ENCODE measurements at places on chromosomes 7 and 10.
A peak's percentile ranks its signal among the peaks of the same experiment; 100 is the strongest.

GRCh38 chr10:110171032-110171431 is 36.4 kb upstream of the MXI1 start:
- DNase-seq = no peak

DNA sequence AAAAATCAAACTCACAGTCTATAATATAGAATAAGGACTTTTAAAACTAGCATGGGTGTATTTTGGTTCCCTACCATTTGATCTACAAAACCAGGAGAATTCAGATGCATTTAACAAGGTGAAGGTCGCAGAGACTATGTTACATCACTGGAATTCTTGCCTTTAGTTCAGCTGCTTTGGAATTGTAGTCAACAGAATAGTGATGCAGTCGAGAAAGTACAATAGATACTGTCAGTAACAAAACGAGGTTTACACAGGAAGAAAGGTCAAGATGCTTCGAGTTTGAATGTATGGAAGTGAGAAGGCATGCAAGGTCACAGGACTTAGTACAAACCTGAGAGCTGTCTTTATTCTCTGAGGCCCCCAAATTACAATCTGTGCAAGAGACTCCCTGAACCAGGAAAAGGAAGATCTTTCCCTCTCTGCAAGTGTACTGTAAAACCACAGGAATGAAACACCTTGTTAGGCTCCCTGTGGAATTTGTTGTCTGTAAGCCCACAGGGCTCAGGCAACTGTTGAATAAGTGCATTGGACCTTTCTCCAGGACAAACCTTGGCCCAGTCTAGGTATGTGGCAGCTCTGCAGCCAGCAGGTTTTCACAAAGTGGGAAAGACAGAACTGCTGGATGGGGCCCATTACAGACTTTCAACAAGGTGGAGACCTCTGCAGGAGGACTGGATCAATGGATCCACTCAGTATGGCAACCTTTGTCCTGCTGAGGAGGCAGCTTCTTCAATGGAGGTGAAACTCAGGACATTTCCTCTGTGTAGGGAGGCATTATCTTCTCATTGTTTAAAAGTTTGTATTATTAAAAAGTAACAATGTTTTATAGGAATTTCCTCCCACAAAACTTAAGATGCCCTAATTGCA is 101.1 kb upstream of the GSDME start:
- no peak for DNase-seq

- no peak for DNase-seq
These were observed 23.6 kb downstream of the CEP41 start for GRCh38 chr7:130417213-130417612.

DNA sequence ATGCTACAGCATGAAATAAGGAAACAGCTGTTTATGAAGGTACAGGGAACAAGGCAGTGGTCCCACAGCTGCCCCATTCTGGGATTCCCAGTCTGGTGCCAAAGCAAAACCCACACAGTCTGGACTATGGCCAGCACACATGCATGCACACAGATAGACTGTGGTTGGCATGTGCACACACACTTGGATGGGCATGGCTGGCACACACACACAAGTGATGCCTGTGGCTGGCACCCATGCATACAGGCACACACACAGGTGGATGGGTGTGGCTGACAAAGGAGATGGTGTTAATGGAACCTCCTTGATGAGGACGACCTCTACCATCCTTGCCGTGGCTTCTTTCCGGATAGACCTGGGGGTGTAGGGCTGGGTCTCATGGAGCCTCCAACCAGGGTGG is 114.0 kb upstream of the LYZL2 start:
- DNase-seq = no peak

DNA sequence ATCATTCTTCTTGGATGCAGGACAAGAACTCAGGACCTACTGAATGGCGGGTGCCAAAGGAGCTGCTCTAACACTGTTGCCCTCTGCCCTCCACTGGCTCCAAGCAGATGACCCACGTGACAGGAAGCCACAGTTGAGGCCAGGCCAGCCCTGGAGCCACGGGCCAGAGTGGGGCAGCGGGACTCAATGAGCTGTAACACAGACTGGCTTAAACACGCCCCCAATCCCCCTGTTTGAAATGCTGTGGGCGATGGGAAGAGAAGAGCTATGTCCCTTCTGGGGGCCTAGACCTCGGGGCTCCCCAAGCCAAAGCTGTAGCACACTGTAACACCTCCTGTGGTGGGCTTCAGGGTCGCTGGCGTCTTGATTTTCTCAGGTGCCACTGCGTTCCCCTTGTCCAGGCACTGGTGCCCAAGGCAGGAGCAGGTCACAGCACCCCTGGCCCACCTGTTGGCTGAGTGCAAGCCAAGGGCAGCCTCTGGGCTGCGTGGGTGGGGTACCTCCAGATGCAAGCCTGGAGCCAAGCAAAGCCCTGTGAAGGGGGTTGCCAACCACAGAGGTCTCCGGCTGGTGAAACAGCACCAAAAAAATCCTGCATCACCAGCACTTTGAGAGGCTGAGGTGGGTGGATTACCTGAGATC is 18.6 kb upstream of the ZMIZ2 start:
- DNase-seq = no peak

DNA sequence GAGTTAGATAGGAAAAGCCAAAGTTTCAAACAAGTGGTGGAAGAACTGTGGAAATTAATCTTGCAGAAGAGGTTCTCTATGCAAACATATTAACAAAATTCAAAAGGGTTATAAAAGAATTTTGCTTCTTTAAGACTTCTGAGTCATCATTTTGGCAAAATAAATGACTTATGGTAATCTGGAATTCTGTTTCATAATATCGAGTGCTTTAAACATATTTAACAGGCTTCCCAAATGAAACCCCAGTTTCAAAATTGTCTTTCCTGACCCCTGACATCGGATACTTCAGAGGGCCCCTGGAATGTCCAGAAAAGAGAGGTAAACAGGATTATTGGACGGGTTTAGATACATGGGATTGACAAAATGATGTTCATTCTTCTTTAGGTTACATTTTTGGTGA is 444.6 kb downstream of the HTR7 start:
- DNase-seq = no peak

DNA sequence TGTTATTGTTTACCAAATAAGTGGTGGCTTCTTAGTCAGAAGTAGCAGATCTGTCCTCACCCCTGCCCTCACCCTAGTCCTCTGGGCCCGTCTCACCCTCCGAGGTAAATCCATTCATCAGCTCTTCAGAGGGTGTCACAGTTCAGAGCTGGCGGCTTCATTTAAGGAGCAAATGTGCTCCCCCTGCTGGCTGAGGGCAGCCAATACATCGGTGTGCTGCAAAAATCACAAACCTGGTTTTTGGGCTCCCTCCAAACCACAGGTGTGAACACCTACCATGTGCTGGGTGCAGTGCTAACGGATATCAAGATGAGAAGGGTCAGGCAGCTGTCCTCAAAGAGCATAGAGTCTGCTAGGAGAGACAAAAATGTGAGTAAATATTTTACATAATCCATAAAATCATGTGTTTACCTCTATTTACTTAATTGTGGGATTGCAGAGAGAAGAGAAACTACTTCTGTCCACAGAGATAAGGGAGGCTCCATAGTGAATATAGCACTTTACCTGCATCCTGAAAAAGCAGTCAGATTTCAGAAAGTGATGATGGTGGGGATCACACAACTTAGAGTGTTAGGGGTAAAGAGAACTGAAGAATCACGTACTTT is 15.5 kb upstream of the CRTAC1 start:
- DNase-seq = peak; percentile 55

DNA sequence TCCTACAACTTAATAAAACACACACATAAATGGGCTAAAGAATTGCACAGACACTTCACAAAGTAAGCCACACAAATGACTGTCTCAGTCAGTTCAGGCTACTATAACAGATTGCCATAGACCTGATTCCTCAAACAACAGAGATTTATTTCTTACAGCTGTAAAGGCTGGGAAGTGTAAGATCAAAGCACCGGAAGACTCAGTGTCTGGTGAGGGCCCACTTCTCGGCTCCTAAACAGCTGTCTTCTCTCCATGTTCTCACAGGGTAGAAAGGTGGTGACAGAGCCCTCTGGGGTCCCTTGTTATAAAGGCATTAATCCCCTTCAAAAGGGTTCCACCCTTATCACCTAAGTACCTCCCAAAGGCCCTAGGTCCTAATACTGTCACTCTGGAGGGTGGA is 18.3 kb downstream of the STK32C start:
- DNase-seq = no peak

- no peak for DNase-seq
These were observed 100.5 kb downstream of the KCNMA1 start for GRCh38 chr10:77537071-77537470.

- DNase-seq = no peak
These were observed 48.1 kb upstream of the GATA3 start for GRCh38 chr10:8006274-8006999.

DNA sequence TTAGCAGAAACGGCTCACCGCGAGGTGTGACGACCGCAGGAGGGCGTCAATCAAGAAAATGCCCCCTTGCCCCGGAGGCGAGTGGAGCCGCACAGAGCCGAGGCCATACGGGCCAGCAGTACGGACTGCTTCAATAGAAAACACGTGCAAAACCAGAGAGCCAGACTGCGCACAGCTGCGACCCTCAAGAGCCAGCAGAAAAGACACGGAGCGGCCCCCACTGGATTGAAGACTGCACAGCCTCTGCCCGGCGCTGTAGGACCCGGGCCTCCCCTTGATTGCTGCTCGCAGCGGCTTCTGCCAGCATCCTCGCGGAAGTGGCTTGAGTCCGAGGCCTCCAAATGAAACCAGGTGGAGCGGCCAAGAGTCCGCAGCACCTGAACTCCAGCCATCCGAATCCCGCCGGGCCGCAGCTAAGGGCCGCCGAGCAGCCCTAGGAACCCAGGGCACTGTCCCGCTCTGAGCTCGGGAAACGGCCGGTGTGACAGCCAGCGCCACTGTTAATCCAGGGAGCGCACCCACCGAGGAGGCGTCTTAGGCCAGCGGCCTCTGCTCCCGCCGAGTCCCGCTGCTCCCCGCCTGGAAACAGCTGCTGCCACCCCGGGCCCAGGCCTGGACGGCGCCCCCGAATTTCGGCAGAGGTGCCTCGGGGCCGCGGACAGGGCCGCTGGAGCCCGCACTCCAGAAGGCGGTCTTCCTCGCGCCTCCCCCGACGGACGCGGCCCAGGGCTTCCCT is 660 bp upstream of the HHEX start:
- DNase-seq = no peak

- DNase-seq = no peak
These were observed 30.8 kb downstream of the TM9SF3 start for GRCh38 chr10:96556003-96556402.

- DNase-seq = peak; percentile 84
These were observed 16.5 kb downstream of the AP5Z1 start for GRCh38 chr7:4791738-4792536.

GRCh38 chr10:131435760-131436457 is 124.4 kb upstream of the TCERG1L start:
- no peak for DNase-seq

- no peak for DNase-seq
These were observed 107.7 kb downstream of the TACC2 start for GRCh38 chr10:122096705-122097104.

DNA sequence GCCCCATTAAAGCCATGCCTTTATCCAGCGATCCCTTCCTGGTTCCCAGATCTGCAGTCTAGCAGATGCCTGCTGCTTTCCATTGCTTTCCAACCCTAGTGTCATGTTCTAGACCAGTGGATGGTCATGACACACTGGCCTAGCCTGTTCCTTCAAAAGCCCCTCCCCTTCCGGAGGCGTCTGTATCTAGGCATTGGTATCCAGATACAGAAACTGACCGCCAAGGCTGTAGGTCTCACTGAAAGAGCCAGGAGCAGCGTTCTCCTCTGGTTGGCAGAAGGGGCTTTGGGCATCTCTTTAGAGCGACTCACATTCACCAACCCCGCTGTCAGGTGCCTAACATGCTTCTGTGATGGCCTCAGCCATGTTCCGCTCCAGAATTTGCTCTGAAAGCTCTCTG is 22.6 kb downstream of the JCAD start:
- DNase-seq = no peak

GRCh38 chr7:47505312-47506007 is 76.5 kb downstream of the TNS3 start:
- DNase-seq = no peak

DNA sequence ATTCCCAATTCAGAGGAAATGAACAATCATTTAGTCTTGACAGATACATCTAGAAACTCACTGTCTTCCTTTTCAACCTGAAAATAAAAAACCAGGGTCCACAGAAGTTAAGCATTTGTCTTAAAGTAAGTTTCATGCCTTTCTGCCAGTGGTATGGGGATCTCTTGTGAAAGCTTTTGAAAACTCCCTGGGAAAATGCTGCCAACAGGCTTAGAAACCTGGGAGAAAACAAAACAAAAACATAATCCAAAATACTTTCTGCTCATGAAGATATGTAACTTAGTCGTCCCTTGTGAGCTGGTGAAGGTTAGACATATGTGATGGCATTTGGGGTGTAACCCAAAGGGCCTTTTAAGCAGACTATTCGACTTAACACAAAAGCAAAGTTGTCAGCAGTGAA is 66.4 kb upstream of the ZNF438 start:
- no peak for DNase-seq

GRCh38 chr7:30301751-30302150 is 17.4 kb downstream of the ZNRF2 start:
- no peak for DNase-seq

GRCh38 chr10:94133239-94133638 is 139.5 kb downstream of the PLCE1 start:
- DNase-seq = no peak

DNA sequence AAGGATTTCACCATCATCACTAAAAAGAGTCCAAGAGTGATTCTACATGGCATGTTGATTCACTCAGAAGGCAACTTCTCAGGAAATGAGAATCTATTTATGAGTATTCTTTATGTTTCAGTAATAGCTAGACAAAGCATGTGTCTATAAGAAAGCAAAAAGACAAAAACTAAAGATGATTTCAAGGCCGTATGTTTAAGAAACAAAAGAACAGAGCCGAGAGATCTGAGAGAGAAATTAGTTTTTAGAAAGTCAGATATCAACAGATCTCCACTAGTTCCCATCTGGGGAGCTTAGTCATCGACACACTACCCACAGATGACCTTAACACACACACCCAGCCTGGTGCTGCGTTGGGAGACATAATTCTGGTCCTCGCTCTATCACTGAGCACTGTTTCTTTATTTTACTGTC is 21.0 kb downstream of the PIP4K2A start:
- DNase-seq = peak; percentile 40

DNA sequence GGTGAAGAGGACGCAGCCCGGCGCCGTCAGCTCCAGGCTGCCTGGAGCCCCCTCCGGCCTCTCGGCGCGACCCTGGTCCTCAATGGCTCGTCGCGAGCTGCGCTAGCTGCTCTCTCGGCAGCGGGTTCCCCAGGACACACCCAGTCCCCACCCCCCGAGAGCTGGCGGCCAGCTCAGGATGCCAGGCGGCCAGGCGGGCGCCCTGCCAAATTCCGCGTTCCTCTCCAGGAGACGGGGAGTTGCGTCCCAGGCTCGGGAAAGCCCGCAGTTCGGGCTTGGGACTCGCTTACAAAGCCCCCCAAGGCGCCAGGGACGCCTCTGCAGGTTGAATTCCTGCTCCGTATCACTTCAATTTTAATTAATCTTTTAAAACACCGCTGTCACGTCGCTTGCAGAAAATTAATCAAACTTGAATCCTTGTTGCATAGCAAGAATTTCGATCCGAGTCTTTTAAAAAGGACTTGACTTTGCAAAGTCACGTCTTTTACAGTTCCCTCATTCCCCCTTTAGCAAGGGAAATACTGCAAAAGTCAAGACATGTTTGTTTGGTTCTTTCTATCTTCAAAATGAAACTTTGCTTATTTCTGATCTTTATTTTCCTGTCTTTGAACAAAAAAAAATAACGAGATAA is 28.2 kb downstream of the SKIDA1 start:
- DNase-seq = no peak

Data from activated CD8-positive, alpha-beta memory T cell treated with anti-CD3 and anti-CD28 coated beads, Interleukin-2, amount 50 U/mL, for 4 hours (primary cell).